CMK (cell line): ENCODE measurements at places on chromosomes 7 and 10.

GRCh38 chr10:120571266-120571665 lies 114.2 kb downstream of the PLPP4 start:
- DNase-seq, result no peak

DNA sequence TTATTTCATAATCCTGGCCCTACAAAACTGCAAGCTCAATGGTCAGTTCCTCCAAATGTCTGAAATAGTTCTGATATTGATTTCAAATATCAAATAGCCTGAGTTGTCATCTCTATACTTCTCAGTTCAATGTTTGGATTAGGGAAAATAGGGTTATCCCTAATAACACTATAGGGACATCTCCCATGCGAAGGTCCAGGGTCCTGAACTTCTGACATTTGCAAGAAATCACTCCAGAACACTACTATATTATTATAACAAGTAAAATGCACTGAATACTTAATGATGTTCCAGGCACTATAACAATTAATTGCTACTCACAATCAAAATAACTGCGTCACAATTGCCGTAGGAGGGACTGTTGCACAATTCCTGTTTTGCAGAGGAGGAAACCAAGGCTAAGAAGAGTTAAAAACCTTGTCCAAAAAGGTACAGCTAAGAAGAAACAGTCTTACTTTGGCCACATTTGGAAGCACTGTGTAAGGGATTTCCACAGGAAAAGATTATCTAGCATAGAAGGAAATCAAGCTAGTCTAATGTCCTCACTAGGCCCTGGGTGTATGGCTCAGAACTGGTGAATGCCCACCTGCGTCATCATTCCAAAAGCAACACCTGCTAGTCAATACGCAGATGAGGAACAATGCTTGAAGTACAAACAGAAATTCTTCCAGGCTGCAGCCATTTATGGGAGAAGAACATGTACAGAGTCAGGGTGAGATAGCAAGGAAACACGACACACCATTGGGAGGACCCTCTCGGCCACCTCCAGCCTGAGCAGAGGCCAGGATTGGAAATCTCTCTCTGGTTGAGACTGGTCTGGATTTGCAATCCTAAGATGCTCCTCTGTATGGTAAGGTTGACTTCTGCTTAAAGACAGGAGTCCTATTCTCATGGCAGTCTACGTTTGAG lies 48.3 kb downstream of the ABLIM1 start:
- no peak for DNase-seq

- no peak for DNase-seq
These were observed 146.3 kb downstream of the GPR85 start for GRCh38 chr7:112940314-112940732.

DNA sequence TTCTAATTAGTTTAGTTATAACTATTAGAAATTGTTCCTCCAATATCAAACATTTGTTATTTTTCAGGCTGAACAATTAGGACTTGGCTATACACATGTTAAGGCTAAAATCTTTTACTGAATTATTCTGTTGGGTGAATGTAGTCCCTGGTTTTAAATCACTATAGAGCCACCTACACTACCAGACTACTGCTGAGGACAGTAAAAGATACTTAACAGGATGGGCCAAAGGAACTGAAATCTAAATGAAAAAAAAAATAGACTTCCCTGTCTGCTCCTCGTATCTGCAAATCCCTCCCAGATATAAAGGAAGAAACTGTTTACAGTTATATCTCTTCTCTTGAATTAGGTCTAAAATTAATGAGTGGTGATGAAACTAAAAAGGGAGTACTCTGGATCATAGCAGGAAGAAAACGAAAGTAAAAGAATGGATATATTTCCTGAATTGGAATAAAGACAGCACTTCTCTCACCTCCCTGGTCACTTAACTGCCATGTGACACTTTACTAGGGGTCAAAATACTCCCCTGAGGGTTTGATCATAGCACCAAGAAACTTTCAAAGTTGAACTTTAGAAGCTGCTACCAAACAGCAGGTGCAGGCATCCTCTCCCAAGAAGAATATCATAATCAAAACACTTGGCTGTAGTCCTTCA lies 12.7 kb downstream of the FBXW4 start:
- no peak for DNase-seq

DNA sequence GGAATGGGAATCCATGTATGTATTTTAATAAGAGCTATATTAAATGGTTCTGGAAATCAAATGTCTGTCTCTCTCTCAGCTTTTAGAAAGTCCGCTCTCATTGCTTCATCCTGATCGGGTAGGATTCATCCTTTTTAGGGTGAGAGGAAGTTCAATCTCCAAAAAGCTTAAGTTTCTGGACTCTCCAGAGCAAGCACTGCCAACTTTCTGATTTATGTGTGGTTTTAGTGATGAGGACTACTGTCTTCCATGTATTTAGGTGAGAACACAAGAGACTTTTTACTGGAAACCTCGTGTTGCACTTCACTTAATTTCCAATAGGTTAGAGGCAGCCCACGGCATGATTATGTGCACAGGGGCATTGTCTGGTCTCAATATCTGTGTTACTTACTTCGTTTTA lies 267.9 kb downstream of the SUGCT start:
- no peak for DNase-seq

DNA sequence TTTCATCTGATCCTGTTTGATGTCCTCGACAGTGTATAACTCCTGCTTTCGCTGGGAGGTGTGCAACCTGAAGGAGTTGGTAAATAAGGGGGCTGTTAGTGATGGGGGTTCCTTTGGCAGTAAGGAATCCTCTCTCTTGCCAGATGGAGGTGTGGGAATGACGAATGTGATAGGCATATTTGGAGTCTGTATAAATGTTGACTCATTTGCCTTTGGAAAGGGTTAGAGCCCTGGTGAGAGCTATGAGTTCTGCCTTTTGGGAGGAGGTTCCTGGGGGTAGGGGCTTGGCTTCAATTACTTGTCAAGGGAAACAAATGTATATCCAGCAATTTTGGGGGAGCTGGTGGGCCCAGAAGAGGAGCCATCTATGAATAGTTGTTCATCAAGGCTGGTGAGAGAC lies 11.4 kb upstream of the CHST3 start:
- no peak for DNase-seq

GRCh38 chr10:34544400-34544799 lies 270.7 kb downstream of the PARD3 start:
- no peak for DNase-seq

DNA sequence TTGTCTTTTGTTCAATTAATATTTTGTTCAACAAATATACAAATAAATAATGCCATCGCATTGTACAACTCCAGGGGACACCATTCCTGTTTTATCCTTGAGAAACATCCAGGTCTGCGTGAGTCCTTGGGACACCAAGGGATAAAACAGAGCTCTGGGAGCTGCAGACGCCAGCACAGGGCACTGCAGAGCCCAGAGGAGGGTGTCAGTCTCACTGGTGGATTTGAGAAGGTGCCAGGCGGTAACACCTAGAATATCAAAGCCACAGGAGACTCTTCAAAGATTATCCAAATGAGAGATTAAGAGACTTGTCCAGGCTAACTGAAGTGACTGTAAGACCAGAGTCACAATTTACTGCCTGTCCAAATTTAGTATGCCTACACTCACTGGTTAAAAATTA lies 55.3 kb downstream of the TEX36 start:
- DNase-seq, result no peak

GRCh38 chr7:138008588-138009349 lies 6.9 kb upstream of the CREB3L2 start:
- no peak for DNase-seq

DNA sequence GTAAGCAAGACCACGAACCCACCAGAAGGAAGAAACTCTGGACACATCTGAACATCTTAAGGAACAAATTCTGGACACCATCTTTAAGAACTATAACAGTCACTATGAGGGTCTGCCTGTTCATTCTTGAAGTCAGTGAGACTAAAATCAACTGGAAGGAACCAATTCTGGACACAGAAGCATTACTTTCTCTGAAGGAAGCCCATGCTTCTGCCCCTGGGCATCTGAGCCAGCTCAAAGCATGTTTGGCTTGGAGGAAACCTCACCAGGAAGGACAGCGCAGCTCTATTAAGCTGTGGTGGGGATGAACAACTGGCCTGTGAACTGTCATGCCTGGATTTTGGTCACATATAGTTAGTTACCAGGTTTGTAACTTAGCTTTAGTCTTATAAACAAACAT lies 132.4 kb upstream of the GDF10 start:
- no peak for DNase-seq

DNA sequence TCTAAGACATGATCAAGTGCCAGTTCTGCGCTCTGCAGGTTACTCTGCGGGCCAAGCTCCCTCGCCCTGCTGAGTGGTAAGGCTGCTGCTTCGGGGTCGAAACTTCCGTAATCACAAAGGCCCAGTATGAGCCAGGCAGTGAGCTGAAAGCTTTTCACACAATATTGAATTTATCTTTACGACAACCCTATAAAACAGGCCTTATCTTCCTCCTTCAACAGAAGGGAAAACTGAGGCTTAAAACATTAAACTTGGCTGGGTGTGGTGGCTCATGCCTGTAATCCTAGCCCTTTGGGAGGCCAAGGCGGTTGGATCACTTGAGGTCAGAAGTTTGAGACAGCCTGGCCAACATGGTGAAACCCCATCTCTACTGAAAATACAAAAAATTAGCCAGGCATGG lies 83.3 kb downstream of the FAM107B start:
- no peak for DNase-seq

DNA sequence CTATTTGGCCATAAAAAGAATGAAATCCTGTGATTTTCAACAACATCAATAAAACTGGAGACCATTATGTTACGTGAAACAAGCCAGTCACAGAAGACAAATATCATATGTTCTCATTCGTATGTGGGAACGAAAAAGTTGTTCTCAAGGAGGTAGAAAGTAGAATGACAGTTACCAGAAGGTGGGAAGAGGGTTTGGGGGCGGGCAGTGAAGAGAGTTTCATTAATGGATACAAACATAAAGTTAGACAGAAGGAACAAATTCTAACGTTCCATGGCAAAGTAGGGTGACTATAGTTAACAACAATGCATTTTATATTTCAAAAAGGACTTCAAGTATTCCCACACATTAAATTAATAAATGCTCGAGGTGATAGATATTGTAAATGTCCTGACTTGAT lies 97.4 kb downstream of the ZPBP start:
- no peak for DNase-seq

DNA sequence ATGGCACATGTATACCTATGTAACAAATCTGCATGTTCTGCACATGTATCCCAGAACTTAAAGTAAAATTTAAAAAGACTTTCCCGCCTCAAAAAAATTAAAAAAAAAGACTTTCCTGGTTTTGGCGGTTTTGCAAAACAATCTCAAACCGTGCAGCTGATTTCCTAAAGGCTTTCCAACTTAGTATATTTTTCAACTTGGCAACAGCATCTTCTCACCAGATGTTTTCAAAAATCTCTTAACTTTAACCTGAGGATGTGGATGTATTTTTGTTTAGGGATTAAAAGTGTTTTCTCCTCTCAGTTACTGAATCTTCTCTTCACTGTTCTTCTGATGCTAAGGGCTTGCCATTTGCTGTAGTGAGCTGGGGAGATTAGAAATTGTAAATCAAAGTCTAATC lies 96.5 kb upstream of the PLPP4 start:
- DNase-seq, result no peak

- no peak for DNase-seq
These were observed 65.5 kb downstream of the PYROXD2 start for GRCh38 chr10:98349508-98349922.

DNA sequence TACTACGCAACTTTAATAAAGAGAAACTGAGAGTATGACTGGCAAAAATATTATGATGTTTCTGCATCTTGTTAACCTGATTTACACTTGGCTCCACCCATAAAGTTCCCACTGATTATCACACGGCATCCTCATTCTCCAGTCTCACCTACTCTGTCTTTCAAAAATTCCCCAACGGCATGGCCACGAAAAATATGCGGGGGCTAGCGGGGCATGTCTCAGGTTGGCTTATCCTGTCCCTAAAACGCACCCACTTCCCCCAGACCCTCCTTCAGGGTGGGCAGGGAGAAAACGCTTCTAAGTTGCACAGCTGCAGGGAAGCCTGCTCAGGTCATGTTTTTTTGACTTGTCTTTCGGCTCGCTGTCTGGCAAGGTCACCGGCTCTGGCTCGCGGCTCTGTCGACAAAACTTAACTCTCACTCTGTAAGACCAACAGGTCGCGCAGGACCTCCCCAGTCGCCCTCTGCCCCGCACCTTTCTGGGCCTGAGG lies 3.8 kb downstream of the CDK6 start:
- no peak for DNase-seq

- DNase-seq, result no peak
These were observed 62.6 kb downstream of the ADK start for GRCh38 chr10:74213571-74214162.

- no peak for DNase-seq
These were observed 121.6 kb downstream of the MTPAP start for GRCh38 chr10:30227481-30227880.

DNA sequence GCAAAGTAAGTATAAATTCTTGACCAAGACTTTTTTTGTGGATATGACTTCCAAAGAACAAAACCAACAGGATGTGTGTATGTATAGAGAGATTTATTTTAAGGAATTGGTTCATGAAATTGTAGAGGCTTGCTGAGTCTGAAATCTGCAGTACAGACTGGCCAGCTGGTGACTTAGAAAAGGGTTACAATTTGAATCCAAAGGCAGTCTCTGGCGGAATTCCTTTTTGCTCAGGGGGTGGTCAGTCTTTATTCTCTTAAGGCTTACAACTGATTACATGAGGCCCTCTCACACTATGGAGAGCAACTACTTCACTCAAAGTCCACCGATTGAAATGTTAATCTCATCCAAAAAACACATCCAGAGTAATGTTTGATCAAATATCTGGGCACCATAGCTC lies 100.1 kb upstream of the IMMP2L start:
- DNase-seq, result no peak

GRCh38 chr7:137691566-137691965 lies 155.2 kb downstream of the DGKI start:
- DNase-seq, result no peak

DNA sequence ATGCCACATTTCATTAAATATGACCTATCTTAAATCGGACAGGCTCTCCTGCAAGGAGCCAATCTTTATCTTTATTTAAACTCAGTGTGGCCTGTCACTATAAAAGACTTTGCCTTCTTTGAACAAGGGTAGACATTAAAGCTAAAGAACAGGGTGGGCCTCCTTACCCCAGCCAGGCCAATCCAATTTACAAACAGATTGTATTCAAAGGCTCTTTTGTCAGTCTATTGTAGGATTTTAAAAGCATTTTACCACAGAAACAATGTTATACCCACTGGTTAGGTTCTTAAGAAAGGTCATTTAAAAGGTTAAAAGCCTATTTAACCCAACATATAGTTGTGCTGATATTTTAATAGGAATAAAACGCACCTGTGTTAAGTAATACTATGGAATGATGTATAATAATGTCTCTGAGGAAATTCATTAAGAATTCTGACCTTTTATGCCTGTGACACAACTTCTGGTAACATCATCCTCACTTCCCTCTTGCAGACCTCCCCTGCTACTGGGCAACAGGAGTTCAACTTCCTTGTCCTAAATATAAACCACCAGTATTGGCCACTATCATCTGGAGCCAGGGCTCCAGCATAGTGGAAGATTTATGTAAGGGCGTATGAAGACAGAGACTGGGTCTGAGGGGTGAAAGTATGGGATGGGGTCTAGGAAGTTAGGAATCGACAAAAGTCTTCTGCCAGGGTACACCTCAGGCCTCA lies 32.5 kb downstream of the MTERF1 start:
- DNase-seq, result no peak
